Chondrocyte (in vitro differentiated cells): ENCODE measurements at places on chromosomes 11 and 22. TPM values are rescaled to one million over a fixed set of nuclear protein-coding genes. Genes with fewer than 3 reads are reported as not detected.

GAS2 gene
- 1.2 to 1.7 TPM (median 1.6 TPM) in 3 replicates for total RNA-seq

GRCh38 chr11:70500076-70500847, 101.9 kb downstream of the CTTN start:
- no peaks in the 10 kb centered on the region for H3K4me1 ChIP-seq
- H3K27ac ChIP-seq, result no peak overlapping the region
- H3K36me3 ChIP-seq, result no peaks in the 10 kb centered on the region
- DNase-seq, result peak; percentile 82
- H3K27me3 ChIP-seq, result peaks cover 5% of the 10 kb centered on the region

GRCh38 chr22:28231441-28231840, 312.4 kb upstream of the PITPNB start:
- no peaks in the 10 kb centered on the region for H3K36me3 ChIP-seq
- H3K27ac ChIP-seq, result peak overlapping the region; percentile 69
- H3K4me1 ChIP-seq, result peaks cover 55% of the 10 kb centered on the region
- H3K27me3 ChIP-seq, result no peaks in the 10 kb centered on the region
- no peak overlapping the region for H3K4me3 ChIP-seq
- no peak for DNase-seq

DNA sequence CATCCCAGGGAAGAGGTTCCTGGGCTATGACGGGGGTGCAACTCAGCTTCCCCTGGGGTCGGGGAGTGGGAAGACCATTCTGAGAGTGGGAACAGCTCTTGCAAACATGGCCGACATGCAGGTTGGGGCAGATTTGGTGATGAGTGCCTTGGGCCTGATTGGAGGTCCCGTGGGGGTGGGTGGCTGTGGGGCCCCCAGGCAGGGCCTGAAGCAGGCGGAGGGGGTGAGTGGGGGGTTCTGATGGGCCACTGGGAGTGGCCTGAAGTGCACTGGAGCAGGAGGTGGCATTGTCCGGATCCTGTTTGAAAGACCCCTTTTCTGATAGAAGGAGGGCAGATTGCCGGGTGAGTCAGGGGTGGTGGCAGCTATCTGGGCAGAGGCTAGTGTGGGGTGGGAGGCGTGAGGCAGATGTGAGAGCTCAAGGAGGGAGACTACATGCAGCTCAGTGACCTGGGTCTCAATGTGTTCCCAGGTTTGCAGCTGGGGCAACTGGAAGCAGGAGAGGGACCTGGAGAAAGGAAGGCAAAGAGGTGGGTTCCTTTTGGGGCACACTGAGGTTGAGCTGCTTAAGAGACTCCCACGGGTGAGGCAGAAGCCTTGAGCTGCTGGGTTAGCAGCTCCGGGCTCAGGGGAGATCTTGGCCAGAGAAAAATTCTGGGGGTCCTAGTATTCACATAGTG, 15.1 kb downstream of the MYEOV start:
- H3K27ac ChIP-seq, result no peak overlapping the region
- peak; percentile 64 for DNase-seq
- H3K4me1 ChIP-seq, result peaks cover 19% of the 10 kb centered on the region
- no peaks in the 10 kb centered on the region for H3K36me3 ChIP-seq
- H3K27me3 ChIP-seq, result peaks cover 7% of the 10 kb centered on the region

- no peaks in the 10 kb centered on the region for H3K4me1 ChIP-seq
- H3K36me3 ChIP-seq, result no peaks in the 10 kb centered on the region
- no peak overlapping the region for H3K27ac ChIP-seq
- no peak for DNase-seq
- H3K4me3 ChIP-seq, result no peak overlapping the region
Observed at GRCh38 chr11:73995247-73995646, 12.6 kb upstream of the UCP2 start.

DNA sequence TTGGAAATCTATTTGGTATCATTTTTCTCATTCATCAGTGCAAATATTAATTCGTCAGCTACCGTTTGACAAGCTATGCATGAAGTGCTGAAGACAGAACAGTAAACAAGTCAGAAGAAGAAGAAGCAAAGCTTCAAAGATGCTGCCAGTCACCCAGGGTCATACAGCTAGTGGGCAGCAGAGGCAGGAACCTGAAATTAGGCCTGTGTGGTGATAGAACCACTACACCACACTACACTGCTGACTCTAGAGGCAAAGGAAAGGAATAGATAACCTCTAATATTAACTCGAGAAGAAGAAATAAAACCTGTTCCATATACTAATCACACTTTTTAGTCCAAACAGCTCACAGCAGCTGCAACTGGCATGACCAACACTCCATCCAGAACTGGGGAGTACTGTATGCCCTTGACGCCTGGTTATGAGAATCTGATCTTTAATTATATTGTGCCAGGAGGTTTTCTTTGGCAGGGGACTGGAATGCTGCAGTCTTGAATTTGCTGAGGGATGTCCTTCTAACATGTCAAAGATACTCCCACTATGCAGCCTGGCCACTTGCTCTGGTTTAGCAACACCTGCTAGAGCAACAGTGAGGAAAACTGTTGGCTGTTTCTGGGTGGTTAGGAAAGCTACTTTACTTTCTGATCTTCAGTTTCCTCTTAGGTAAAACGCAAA, 73.0 kb downstream of the PAK1 start:
- H3K27me3 ChIP-seq, result no peaks in the 10 kb centered on the region
- no peaks in the 10 kb centered on the region for H3K36me3 ChIP-seq
- no peak for DNase-seq
- peaks cover 12% of the 10 kb centered on the region for H3K4me1 ChIP-seq

ALG9 gene
- 28.9 to 34.5 TPM (median 29.8 TPM) in 3 replicates for total RNA-seq

- H3K27ac ChIP-seq, result peak overlapping the region; percentile 79
- no peak overlapping the region for H3K4me3 ChIP-seq
- no peaks in the 10 kb centered on the region for H3K27me3 ChIP-seq
- peaks cover 10% of the 10 kb centered on the region for H3K36me3 ChIP-seq
- DNase-seq, result no peak
- peaks cover 41% of the 10 kb centered on the region for H3K4me1 ChIP-seq
Observed at GRCh38 chr22:27835446-27835845, 33.9 kb upstream of the MN1 start.

DNA sequence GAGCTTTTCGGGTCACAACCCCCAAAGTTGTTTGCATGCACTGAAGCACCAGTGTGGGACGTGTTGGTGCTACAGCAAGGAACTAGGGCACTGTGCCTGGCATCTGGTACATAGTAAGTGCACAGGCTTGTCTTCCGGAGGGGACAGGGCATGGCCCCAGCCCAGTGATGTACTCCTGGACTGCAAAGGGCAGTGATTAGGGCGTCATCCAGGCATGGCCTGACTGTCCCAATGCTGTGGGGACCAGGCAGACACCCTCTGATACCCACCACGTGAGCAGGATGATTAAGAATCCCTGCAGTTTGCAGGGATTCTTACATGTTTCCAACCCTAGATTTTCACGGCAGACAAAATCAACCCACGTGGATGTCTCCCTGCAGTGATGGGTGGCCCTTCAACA, 50.0 kb upstream of the RFPL3 start:
- DNase-seq, result no peak
- no peak overlapping the region for H3K27ac ChIP-seq
- peaks cover 13% of the 10 kb centered on the region for H3K27me3 ChIP-seq
- no peak overlapping the region for H3K4me3 ChIP-seq
- H3K36me3 ChIP-seq, result no peaks in the 10 kb centered on the region

OR52M1 gene
- not detected in 3 replicates for total RNA-seq

TMEM223 gene
- total RNA-seq, result 11.4 to 16.2 TPM (median 14.7 TPM) in 3 replicates

DNA sequence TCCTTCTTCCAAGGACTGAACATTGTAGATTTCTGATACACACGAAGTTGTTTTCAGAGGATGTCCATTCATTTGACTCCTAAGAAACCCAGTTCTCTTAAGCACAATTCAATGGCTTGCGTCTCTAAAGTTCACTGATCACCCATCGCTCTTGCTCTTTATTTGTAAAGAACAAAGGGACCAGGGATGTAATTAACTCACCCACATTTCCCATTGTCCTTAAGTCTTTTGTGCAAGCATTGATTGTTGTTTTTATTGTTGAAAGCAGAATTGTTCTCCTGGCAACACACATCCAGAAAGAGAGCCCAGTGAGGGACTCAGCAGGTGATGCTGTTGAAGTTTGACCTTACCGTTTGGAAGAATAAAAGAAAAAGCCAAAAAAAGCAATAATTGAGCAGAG, 59.2 kb downstream of the SPON1 start:
- no peak overlapping the region for H3K27ac ChIP-seq
- peaks cover 23% of the 10 kb centered on the region for H3K27me3 ChIP-seq
- no peak overlapping the region for H3K4me3 ChIP-seq
- DNase-seq, result no peak
- H3K36me3 ChIP-seq, result no peaks in the 10 kb centered on the region

DNA sequence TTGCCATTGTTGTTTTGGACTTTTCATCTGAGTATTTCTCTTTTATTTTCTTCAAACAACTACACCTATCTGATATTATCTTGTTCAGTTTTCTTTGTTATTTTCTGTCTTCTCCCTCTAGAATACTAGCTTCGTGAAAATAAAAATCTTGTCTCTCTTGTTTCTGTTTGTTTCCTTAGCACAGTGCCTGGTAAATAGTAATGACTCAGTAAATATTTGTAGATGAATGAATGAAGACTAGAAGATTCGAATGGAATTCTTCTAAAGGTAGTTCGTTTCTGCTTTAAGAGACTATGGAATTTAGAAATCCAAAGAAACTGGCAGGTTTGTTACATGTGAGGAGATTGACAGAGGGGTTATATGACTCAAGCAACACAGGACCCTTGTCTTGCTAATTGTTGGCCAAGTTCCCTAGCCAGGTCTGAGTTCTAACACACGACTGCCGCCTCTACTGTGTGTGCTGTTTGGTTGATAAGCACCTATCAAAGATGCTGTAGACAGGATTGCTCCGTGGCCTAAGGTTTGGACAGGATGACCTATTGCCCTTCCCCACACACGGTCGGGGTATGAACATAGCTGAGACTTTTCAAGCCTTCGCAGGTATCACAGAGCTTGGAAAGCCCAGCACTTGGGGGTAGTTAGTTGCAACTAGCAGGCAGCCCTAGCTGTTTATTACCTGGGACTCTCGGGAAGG, 831 bp upstream of the TMEM135 start:
- peaks cover 35% of the 10 kb centered on the region for H3K4me1 ChIP-seq
- peak overlapping the region; percentile 97 for H3K4me3 ChIP-seq
- no peak overlapping the region for H3K27ac ChIP-seq
- no peaks in the 10 kb centered on the region for H3K27me3 ChIP-seq
- no peak for DNase-seq
- H3K36me3 ChIP-seq, result no peaks in the 10 kb centered on the region
